ENCODE measurements at places on chromosomes 3 and 15.

- no peak for DNase-seq
Observed at GRCh38 chr3:13706886-13707285, 158.0 kb downstream of the FBLN2 start.

DNA sequence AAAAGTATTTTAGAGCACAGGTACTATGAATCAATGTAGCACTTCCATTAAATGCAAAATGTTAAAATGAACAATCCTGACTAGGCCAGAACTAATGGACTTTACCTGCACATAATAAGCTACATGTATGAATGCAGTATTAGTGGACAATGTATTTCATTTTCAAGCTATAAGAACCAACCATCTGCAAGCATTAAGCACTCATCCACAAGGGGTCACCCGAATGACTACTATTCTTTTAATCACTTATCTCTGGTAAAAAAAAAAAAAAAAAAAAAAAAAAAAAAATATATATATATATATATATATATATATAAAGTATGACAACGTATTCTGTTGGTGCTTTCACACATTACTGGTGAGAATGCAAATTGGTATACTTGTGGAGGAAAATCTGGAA, 7.2 kb downstream of the HERC1 start:
- DNase-seq, result no peak

DNA sequence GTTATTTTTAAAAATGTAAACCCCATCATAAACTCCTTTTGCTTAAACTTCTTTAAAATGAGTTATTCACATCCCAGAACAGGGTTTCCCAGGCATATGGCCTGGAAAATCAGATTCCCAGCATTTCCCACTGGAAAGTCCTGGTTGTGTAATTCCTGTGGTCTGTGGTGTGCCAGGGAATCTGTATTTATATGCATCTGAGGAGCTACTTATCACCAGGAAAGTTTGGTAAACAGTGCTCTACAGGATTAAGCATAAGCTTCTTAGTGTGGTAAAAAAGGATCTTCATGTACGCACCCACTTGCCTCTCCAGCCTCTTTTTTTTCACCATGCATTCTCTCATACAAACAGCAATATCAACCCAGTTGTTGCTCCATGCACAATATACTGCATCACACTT, 28.2 kb downstream of the MEIS2 start:
- DNase-seq, result no peak

DNA sequence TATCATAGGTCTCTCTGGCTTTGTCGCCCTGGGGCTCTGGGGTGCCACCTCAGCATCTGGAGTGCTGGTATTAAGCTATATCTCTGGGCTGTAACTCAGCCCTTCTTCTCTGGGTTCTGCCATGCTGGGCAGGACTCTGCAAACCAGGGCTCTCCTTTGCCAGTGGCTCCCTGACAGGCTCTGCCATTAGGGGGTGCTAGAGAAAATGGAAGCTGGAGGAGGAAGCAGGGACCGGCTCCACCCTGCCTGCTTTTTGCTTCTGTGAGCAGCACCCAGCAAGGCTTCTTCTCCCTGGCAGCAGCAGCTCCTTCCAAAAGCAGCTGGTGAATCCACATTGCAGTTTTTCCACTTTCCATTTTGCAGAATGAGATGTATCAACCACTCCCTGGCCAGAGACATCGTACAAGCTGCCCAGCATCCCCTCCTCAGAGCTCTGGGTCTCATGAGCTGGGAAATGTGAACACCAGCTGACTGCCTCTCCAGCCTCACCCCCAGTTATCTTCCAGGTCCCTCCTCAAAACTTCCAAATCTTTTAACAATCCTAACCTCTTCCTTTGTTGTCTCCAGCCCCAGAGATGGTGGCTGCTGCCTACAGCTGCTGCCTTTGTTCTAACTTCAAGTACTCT, 165.0 kb downstream of the ABHD5 start:
- peak; percentile 24 for DNase-seq

DNA sequence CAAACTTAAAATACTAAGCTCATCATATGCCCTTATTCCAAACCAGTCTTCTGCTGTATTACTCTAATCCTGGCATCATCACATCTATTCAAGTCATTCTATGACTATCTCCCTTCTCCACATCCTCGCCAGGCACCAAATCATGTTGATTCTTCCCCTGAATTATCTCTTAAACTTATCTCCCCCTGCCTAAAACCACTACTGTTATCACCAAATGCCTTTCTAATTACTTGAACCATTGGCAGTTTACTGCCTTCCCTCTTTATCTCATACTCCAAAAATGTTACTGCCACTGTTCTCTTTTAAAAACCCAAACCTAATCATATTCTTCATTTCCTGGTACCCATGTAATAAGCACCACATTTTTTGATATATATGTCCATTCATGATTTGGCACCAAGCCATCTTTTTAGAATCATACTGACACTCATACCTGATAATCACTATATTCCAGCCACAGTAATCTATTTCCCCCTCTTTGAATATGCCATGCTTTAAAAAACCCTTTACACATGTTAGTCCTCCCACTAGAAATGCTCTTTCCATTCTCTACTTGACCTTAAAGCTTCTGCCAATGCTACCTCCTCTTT, 126.8 kb downstream of the PEAK1 start:
- DNase-seq, result no peak

GRCh38 chr3:107236655-107237337, 140.4 kb upstream of the CCDC54 start:
- no peak for DNase-seq

GRCh38 chr3:26293329-26293844, 329.2 kb upstream of the LRRC3B start:
- DNase-seq, result no peak

DNA sequence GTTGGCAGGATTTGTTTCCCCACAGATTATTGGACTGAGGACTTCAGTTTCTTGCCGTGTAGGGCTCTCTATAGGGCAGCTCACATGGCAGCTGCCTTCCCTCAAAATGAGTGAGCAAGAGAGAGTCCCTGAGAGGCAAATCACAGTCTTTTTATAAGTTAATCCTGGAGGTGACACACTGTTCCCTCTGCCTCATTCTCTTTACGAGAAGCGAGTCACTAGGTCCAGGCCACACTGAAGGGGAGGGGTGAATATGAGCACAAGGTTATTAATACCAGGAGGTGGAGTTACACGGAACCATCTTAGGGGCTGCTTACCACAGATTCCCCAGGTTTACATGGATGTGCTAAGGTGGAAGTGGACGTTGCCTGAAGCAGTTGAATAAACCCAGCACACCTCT, 77.0 kb downstream of the LPP start:
- peak; percentile 36 for DNase-seq

DNA sequence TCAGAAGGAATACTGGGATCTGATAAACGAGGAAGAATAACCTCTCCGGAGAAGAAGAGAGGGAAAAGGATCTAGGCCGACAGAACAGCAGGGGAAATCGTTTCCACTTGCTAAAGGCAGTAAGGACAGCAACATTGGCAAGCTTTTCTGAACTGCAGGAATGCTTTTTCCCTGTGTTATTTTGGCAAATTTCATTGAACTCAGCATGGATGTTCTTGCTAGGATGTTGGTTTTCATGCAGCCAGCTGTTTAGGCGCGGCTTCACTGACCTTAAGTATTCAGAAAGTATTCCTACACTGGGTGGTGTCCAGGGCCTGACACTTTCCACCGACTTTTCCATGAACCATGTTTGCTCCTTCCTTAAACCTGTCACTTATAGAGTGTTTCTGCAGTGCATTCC, 489.7 kb downstream of the CNTN3 start:
- no peak for DNase-seq

- DNase-seq, result no peak
Observed at GRCh38 chr3:194739498-194740284, 54.0 kb downstream of the FAM43A start.

DNA sequence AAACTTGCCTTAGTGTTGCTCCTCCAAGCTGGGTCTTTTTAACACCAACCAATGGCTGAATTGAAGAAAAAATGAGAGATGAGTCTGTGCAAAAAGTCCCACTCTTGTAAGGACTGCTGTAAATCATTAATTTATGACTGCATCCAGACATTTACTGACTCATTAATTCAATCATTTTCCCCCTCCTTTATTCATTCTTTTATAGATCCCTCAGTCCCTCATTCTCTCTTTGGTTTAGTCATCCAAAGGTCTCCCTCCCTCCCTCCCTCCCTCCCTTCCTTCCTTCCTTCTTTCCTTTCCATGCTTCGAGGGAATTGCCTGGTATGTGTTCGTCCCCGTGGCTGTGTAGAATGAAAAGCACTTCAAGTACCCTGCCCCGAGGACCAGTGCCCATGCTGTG, 35.3 kb upstream of the MRPS22 start:
- DNase-seq, result no peak

GRCh38 chr3:42042747-42043098, 48.4 kb upstream of the TRAK1 start:
- DNase-seq, result no peak

DNA sequence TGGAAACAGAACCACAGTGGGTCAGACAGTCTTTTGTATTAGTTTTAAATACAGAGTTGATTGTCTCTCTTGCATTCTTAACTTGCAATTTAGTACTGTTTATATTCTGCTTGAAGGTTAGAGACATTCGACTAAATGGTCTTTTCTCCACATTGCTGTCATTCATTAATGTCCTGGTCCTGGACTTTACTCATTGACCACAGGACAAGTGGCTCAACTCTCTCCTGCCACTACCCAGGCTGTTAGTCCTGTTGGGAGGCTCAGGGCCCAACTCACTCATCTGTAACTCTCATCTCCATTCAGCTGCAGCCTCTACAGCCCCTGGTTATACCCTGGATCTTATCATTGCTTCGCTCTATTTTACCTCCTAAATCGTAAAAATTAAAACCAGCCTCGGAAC, 427.4 kb downstream of the LPP start:
- no peak for DNase-seq

DNA sequence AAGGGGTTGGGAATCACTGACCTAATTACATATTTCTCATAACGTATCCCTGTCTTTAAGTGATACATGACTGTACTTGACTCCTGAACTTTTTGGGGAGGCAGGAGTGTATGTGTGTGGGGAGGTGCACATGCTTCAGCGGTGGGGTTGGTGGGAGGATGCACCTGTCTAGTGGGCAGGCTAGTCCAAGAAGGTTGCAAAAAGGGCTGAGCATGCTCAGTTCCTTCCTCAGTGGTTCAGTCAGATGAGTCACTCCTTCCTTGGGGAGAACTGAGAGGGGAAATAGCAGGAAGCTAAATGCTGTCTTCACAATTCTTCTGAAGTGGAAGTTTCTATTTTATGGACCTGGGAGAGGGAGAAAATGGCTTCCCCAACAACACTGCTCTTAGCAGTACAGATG, 24.6 kb upstream of the AP4E1 start:
- no peak for DNase-seq

- DNase-seq, result no peak
Observed at GRCh38 chr3:74435631-74436030, 178.8 kb downstream of the CNTN3 start.

DNA sequence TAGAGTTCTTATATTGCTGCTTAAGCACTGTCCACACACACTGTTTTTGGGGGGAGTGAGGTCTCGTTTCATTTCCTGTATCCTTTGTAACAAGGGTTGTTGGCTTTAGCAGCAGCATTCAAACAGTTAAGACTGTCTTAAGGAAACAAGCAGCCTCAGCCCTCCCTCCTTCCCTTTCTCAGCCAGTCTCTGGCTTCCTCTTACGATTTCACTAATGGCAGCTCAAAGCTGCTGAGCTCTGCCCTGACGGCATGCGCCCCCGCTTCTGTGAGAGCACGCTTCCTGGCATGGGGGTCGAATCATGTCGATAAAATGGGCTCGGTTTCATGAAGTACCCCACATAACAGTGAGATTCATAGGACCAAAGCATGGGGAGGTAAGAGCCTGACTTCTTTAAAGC, 105.0 kb downstream of the KLHL25 start:
- DNase-seq, result no peak

DNA sequence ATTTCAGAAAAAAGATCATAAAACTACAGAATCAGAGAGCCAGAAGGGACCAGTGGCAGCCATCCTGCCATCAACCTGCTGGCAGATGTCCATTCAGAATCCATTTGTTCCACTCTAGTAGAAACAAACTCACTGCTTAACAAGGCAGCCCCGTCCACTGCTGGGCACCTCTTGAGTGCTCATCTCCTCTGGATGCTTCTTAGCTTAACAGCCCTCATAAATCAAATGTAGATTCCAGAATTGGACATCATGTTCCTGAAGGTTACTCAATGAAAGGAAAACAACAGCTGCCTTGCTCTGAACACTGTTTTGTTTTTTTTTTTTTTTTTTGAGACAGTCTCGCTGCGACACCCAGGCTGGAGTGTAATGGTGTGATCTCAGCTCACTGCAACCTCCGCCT, 37.3 kb downstream of the ABCC5 start:
- peak; percentile 80 for DNase-seq

- no peak for DNase-seq
Observed at GRCh38 chr15:52532427-52532826, 3.7 kb upstream of the MYO5A start.

- DNase-seq, result no peak
Observed at GRCh38 chr3:59981377-59981776, 931.6 kb upstream of the CFAP20DC start.

DNA sequence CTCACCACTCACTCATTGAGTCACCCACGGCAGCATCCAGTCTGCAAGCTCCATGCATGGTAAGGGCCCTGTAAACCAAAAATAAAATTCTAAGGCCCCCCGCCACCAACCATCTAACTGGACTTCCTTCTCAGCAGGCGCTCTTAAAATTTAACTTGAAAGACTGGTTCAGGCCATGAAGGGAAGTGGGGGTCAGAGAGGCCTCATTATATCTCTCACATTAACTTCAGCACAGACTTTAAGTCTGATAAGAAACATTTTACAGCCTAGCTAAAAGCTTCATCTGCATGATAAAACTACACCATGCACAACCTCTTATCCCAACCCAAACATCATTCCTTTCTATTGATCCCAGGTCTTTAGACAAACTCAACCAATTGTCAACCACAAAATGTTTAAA, 38.5 kb downstream of the FBLN2 start:
- DNase-seq, result no peak

GRCh38 chr3:150068440-150069153, 97.9 kb upstream of the PFN2 start:
- DNase-seq, result no peak

GRCh38 chr3:190811775-190812480, 50.6 kb downstream of the GMNC start:
- no peak for DNase-seq

GRCh38 chr3:54653456-54654195, 274.2 kb downstream of the LRTM1 start:
- DNase-seq, result no peak

DNA sequence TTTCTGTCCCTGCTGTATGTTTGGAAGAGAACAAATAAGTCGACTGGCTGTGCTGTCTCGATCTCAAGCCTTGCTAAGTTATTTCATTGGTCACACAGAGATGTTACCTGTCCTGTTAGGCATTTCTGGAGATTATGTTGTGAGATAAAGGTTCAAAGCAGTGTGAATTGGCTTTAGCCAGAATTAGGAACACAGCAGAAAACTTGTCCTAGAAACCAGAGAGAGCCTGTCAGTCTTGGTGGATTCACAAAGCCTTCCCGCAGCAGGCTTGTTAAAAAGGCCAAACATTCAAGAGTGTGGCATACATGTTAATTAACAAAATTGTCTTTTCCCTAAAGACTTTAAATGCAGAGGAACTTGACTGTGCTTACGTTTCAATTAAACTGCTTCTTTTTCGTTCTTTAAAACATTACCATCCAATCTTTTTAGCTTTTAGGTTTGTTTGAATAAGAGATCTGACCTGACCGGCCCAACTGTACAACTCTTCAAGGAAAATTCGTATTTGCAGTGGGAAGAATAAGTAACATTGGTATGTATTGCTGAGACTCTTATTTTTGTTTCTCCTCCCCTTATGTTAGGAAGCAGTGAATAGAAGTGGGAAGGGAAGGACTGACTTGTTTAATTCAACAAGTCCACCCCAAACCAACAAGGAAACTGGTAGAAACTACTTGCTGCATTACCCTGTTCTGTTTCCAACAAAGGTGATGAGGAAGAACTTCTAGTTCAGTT, 25.2 kb downstream of the ABHD2 start:
- DNase-seq, result no peak

Data from psoas muscle (tissue), 8 donors.